ENCODE measurements at places on chromosomes 1 and 21.
A peak's percentile ranks its signal among the peaks of the same experiment; 100 is the strongest.

DNA sequence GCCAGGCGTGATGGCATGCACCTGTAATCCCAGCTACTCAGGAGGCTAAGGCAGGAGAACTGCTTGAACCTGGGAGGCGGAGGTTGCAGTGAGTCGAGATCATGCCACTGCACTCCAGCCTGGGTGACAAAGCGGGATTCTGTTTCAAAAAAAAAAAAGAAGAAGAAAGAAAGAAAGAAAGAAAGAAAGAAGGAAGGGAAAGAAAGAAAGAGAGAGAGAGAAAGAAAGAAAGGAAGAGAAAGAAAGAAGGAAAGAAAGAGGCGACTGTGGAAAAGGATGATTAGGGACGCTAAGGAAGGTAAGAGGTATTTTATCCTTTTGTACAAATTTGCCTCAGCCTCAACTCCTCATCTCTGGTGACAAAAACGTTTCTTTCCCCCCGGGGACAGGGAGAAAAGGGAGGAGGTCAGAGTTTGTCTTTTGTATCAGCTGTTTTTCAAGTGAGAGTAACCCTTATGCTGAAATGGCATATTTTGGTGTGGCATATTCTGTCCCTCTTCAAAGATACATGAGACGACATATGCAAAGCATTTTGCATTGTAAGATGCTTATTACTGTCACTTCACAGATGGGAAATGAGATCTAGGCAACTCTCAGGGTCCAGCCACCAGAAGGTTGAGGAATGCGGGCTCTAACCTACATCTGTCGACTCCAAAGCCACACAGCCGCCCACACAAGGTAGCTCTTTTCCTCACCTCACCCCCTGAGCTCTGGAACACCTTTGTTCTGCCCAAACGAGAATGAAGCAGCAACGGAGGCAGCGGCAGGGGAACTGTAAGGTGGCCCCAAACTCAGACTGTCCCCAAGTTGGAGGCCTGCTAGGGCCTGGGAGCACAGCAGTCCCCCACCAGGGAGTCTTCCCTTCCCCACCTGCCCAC lies 38.0 kb downstream of the NUAK2 start:
- no peak for DNase-seq

GRCh38 chr1:3270403-3271245 lies 183.8 kb upstream of the ARHGEF16 start:
- no peak for DNase-seq

GRCh38 chr21:43193651-43194302 lies 25.0 kb downstream of the CRYAA start:
- no peak for DNase-seq

DNA sequence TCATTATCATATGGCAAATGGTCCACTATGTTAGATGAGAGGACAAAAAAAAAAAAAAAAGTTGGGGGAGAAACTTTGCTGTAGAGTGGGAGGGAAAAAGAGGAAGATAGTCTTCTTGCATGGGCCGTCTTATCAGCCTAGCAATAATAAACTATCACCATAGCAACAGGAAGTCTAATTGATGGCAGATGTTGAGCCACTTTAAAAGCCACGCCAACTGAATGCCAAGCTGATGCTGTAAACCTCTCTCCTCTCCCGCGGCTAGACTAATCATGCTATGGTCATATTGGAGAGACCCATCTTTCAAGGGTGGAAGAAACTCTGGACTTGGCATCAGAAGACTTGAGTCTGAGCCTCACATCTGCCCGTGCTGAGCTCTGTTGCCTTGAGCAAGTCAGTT lies 122.2 kb upstream of the HOOK1 start:
- DNase-seq = no peak

DNA sequence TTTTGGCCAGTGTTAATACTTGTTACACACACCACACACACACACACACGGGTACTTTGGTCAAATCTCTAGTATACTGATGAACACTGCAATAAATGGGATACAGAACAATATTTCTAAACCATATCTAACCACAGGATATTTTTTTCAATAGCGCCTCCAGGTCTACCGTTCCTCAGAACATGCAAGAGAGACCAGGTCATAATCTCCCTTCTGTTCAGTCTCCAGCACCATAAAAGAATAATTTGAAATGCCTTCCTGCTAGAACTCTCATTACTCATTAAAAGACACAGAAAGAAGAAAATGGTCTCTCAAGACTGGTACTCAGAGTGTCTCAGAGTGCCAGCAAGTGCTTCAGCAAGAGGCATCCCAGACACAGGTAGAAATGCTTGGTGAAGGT lies 11.5 kb upstream of the SLC44A3 start:
- DNase-seq = no peak

DNA sequence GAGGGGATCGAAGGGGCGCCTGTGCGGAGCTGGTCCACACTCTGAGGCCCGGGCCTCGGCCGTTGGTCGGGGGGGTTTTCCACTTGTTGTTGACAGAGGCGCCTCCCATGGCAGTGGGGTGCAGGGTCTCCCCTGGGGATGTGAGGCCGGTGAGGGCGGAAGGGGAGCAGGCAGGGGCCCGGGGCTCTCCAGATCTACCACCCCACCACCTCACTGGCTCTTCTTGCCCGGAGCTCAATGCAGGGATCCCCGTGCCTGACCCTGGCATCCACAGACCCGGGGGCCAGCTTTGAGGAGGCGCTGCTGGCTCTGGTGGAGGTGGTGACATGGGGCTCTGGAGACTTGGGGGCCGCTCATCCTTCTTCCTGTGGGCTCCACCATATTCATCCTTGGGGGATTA lies 7.1 kb upstream of the PEX10 start:
- DNase-seq = no peak

- no peak for DNase-seq
Observed at GRCh38 chr1:15764269-15764764, 5.7 kb downstream of the FBLIM1 start.

DNA sequence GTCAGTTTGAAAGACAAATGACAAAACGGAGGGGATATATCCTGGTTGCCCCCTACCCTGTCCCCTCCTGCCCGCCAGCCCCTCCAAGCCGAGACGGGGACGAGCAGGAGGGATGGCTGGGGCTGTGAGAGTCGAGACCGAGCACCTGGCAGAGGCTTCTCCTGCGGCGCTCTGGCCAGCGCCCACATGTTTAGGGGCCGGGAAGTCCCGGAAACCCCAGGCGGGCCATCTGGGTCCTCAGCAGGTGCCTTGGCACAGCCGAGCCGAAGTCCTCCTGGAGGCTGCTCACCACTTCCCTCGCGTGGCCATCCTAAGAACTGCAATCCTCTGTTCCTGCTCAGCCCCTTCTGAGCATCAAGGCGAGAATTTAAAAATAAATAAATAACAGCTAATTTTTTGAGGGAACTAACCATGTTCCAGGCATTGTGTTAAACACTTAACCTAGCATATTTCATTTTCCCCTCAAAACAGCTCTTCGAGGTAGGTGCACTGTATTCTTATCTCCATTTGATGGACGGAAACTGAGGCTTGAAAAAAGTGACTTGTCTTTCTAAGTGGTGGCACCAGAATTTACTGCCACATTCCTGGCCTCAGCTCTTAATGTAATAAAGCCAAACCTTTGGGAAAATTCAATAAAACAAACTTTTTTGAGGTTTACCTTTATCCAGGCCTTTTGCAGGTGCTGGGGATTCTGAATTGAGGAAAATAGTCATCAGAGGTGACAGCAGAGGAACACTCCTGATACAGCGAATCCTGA lies 3.5 kb upstream of the RIMS3 start:
- DNase-seq = peak; percentile 60

DNA sequence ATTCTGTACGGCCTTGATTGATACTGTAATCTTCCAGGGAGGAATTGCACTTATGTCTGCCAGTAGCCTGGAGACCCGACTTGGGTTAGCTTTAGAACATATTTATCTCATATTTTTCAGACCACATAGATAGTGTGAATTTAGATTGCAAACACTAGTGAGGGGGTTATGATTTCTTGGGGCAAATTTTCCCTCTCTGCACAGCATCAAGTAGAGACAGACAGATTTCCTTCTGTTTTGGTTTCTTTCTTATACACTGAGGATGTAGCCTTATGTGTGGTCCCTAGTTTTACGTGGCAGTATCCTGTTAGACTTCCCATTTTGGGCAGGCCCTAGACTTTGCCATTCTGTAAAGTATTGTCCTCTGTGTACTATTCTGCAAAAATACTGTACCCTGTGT lies 29.0 kb downstream of the SOAT1 start:
- DNase-seq = no peak

DNA sequence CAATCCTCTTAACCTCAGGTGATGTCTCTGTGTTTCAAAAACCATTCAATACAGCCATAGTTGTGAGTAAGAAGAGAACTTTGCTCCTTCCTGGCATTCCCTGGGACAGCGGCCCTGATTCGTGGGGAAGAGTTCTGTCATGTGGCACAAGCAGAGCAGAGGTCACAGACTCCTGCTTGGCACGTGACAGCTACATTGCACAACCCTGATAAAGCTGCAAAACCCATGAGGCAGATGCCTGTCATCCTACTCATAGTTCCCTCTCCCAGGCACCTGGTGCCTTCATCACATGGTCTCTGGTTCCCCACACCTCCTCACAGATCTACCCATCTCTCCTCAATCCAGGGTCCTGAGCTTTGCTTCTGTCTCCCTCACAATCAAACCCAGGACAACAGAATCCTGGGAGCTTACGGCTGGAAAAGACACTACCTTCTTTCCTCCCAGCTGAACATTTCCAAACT lies 70.8 kb downstream of the PLPP3 start:
- DNase-seq = no peak

DNA sequence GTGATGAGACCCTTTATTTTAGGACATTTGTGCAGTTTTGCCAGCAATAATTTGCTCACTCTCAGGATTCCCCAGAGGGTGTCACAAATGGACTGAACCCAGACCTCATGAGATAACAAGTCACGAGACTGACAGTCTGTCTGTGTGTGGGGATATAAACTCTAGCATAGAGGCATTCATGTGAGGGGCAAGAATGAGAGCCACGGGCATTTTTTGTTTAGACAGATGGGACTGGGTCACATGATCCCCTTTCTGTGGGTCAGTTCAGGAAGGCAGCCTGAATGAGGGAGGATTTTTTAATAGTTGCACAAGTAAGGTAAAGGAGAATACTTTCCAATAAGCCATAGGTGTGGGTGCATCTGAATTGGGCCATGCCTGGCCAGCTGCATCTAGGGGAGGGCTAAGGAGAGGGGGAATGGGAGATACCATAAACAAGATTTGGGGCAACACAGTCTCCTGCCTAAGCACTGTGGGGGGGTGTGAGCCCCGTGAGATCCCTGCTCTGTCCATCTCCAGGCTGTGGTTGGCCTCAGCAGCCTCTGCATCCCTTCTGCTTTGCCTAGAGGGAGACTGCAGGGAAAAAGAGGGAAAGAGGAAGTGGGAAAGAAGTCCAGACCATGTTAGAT lies 66.6 kb downstream of the NAV1 start:
- DNase-seq = no peak

DNA sequence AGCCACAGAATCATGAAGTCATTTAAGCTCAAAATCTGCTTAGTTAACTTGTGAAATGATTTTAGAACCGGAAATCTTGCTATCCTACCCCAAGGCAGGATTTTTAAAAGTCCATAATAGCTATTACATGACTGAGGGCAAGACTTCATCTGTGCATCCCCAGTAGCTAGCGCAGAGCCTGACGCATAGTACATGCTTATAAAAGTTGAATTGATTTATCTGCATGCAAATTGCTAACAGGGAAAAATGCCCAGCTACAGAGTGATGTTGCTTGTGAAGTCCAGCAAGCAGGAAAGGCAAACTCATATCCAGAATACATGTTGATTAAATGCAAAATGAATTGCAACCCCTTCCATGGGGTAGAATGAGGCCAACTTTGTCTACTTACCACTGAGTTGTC lies 8.1 kb upstream of the MAP1LC3C start:
- no peak for DNase-seq

- no peak for DNase-seq
Observed at GRCh38 chr1:53328541-53329499, 950 bp upstream of the LRP8 start.

DNA sequence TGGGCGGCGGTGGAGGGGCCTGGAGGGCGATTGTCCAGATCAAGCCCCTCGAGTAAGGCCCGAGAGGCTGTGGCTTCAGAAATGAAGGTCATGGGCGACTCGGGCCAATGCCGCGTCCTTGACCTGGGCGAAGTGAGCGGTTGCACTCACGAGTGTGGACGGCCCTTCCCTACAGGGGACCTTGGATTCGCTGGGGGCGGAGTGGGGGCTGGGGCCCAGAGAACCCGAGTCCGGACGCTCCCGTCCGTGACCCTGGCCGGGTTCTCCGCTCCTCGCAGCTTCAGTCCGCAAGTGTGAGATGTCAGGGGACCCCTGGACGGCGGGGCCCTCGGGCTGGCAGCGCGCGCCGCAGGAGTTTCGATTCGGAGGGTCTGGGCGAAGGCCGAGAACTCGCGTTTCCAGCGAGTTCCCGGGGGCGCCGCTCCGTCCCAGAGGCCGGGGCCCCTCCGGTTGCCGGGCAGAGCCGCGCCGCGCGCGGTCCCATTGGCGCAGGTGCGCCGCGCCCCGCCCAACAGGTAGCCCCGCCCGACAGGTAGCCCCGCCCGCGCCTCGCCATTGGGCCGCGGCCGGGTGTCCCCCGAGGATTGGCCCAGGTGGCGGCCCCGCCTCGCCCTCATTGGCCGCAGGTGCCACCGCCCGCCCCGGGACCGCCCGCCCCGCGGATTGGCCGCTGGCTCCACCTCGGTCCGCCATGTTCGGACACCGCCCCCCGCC lies at the start of gene PRKCZ:
Gene PRKCZ, plus strand, starts transcription at position 694 of the 714 bp plus-strand sequence. CDS start 220 bp downstream, outside the sequence.
- DNase-seq = peak; percentile 88

GRCh38 chr21:32613436-32614043 lies 1.4 kb upstream of the CFAP298 start:
- no peak for DNase-seq

DNA sequence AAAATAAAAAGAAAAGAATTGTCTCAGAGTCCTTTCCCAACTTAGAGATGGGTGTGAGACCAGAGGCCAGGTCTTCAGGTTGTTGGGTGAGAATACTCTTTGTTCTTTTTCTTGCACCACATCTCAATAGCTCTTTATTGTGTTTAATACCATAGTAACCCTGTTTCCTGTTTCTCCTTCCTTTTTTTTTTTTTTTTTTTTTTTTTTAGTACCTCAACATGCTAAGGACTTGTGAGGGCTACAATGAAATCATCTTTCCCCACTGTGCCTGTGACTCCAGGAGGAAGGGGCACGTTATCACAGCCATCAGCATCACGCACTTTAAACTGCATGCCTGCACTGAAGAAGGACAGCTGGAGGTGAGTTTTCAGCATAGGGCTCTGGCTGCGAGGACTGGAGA lies 24.4 kb downstream of the CELF3 start:
- no peak for DNase-seq

GRCh38 chr1:67687649-67688048 lies 2.6 kb downstream of the GADD45A start:
- no peak for DNase-seq

DNA sequence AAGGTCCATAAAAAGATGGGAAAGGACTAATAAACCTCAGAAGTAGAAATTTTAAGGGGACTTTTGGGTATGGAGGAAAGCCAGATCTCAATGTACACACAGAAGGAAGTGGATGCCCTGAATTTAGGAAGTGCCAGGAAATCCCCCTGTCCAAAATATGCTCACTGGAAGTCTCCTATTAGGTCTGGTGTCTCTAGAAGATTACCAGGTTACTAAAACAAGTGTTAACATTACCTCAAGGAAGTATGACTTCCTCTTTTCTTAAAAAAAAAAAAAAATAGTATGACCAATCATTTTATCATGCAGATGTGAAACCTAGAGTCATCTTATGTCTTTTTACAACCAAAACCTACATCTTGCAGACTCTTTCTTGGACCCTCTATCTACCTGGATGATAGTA lies 30.7 kb downstream of the CD58 start:
- no peak for DNase-seq

Data from T-helper 22 cell (primary cell).